ENCODE measurements at places on chromosomes 4 and X.

DNA sequence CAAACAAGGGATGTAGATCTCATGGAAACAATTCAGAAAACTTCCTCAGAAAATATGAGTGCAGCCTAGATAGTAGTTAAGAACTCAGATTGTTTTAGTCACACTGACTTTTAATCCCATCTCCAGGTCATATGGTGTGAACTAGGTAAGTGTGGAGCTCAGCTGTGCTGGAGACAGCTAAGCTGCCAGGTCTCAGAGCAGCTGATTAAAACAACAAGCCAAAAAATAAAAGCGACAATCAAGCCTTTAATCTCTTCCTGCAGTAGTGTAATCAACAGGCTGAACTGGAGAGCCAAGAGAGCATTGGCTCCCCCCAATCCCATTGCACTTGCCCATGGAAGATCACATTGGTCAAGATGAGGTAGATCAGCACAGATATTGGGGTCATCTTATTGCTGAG is 98.3 kb upstream of the ATOH1 start:
- DNase-seq = no peak

DNA sequence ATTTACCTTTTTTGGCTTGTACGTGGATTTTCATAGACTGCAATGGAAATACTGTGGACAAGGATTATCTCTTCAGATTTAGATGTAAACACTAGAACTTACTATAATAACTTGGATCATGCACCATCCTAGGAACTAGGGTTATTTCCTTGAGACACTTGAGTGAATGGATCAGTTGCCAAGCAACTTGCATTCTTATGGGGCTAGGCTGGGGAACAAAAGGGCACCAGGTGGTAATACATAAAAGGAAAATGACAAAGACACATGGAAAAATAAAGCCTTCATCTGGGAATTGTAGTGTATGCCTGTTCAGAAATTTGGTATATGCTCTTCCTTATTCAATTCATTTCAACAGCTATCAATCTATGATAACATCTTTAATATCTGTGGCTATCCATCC is 247.1 kb downstream of the SPRY1 start:
- no peak for DNase-seq

DNA sequence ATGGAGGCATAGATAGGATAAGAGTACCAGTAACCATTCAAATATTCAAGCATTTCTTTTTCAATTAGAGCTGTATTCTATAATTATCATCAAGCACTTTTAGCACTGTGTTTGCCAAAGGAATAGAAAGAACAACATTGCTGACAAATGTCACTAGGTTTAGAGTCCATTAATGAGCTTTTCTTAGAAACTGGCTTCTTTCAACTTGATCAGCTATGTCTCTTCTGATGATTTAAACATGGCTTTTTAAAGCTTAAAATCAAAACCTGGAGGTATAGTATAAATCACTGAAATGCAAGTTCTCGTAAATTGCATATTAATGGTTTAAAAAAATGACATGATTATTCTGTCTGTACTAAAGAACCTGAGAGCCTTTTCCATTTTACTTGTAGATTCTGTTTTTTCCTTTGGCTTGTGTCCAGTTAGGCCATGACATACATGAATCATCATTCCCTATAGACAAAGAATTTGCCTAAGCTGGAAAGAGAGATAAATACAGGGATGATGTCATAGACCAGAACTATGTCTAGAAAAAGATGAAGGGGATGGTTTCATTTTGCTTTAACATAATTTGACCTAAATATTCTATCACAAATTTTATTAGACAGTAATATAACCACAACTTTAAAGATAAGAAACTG is 340.1 kb upstream of the CTSO start:
- no peak for DNase-seq

- no peak for DNase-seq
Observed at GRCh38 chr4:102687982-102688433, 72.8 kb downstream of the MANBA start.

GRCh38 chrX:50202539-50202938 is 1.7 kb upstream of the AKAP4 start:
- no peak for DNase-seq

DNA sequence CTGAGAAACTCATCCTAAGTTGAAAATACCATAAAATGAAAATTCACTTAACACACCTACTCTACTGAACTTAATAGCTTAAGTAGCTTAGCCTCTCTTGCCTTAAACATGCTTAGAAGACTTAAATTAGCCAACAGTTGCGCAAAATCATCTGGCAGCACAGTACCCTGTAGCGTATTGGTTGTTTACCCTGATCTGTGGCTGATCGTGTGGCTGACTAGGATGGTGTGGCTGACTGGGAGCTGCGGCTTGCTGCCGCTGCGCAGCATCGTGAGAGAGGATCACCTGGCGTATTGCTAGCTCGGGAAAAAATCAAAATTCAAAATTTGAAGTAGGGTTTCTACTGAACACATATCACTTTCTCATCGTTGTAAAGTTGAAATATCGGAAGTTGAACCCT is 6.3 kb downstream of the RUFY3 start:
- no peak for DNase-seq

DNA sequence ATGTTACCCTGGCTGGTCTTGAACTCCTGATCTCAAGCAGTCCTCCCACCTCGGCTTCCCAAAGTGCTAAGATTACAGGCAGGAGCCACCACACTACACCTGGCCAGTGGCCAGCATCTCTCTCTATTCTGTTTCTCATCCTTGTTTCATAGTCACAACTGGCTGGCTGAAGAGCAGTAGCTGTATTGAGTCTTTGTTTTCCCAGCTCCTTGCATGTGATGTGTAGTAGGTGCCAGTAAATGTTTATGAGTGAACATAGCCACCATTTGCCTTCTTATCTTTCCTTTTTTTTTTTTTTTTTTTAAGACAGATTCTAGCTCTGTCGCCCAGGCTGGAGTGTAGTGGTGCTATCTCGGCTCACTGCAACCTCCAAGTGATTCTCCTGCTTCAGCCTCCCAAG is 23.6 kb downstream of the NUDT9 start:
- DNase-seq = no peak

- DNase-seq = no peak
Observed at GRCh38 chr4:6002492-6002833, 15.8 kb downstream of the C4orf50 start.

DNA sequence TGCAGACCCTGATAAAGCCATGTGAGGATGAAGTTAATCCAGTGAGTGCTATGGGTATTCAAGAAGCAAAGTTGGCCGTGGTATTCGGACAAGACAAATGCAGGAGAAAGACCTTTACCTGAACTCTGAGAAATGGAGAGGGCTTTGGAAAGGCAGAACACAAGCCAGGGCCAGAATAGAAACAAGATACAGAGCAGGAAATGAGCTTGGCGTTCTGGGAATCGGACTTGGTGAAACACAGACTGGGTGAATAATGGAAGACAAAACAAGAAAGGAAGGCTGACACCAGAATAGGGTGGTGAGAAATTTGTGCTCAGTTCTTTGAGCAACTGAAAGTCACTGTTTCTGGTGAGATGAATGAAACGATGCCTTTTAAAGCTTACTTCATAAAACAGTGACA is 83.3 kb downstream of the VEGFC start:
- no peak for DNase-seq

- no peak for DNase-seq
Observed at GRCh38 chr4:70849291-70849690, 9.6 kb upstream of the GRSF1 start.

- DNase-seq = no peak
Observed at GRCh38 chr4:140811429-140811828, 55.2 kb upstream of the TBC1D9 start.

- DNase-seq = no peak
Observed at GRCh38 chr4:105060628-105061027, 86.0 kb upstream of the TET2 start.

GRCh38 chrX:101657495-101657894 is 2.2 kb downstream of the ARMCX2 start:
- no peak for DNase-seq

GRCh38 chrX:15269120-15269519 is 763 bp downstream of the ASB9 start:
- DNase-seq = no peak

GRCh38 chr4:39369301-39369700 is 3.1 kb upstream of the RFC1 start:
- no peak for DNase-seq

- DNase-seq = no peak
Observed at GRCh38 chr4:38382520-38382919, 281.5 kb upstream of the KLF3 start.

GRCh38 chr4:152165846-152166245 is 370.0 kb downstream of the FBXW7 start:
- DNase-seq = no peak

- DNase-seq = no peak
Observed at GRCh38 chr4:168845897-168846296, 164.2 kb downstream of the CBR4 start.

DNA sequence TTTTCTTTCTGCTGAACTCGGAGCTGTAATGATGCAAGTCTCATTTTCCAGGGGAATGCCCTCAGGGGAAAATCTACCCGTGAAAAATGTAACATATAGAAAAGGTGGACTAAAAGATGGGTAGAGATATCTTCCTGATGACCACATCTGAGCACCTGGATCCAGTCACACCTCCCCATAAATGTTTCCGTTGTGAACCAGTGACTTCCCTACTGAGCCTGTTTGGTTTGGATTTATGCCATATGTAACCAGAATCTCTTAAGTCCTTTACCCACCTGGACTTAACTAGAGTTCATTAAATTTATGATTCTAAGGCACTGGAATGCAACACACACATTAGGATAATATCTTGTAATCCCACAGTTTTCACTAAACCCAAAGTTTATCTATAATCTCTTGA is 171.1 kb downstream of the ZNF330 start:
- DNase-seq = no peak

DNA sequence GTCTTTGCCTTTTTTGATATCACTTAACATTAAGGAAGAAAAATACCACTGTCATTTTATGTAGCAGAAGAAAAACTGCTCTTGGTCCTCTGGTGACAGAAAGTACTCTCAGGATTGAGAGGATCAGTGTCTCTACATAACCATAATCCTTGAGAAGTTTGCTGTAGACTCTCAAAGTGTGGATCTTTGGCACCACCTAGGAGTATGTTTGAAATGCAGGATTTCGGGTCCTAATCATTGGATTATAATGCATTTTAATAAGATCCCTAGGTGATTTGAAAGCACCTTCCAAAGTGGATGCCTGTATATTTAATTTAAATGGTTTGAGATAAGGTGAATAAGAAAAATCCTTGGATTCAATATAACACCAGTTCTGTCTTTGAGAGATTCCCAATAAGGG is 23.2 kb downstream of the MOB1B start:
- DNase-seq = no peak

GRCh38 chr4:169885893-169886292 is 128.1 kb upstream of the HPF1 start:
- DNase-seq = no peak

- no peak for DNase-seq
Observed at GRCh38 chr4:30912098-30912714, 192.0 kb downstream of the PCDH7 start.

DNA sequence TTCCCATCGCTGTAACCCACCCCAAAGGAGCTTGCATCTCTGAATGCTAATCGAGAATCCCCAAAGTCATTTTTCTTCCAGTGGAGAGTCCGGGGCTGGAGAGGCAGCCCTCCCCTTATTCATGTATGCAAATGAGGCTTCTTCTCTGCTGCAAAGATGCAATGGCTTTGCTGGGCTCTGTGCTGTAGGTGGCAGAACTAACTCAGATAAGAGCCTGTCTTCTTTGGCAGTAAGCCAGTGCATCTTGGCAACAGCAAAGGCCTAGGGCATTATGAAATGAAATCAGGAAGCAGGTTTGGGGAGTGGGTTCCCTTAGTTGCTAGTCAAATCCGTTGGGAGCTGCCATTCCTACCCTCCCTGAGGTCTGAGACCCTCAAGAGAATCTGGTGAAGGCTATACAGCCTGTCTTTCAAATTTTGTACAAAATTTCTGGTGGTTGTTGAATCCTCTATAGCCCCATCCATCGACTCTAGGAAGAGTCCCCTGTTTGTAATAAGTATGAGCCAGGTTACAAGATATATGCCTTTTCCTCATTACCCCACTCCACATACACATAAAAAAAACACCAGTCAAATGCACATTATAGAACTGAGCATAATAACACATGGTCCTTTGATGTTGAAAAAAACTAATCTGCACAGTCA is 290.6 kb upstream of the TAPT1 start:
- peak; percentile 34 for DNase-seq

DNA sequence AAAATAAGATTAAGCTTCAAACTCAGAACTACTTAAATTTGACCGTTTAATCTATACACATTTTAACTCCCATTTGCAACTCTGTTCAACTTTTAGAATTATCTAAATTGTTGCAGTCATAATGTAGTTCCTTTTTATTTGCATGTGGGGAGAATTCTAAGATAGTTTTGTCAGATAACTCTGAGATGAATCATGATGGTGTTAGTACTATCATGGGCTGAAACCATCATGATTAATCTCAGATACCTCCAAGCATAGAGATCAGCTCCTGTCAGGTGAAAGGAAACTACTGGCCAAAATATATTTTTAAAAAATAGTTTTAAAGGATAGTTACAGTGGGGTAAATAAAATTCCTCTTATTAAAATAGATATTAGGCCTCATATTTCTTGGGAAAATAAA is 39.0 kb downstream of the FBXO8 start:
- DNase-seq = no peak

DNA sequence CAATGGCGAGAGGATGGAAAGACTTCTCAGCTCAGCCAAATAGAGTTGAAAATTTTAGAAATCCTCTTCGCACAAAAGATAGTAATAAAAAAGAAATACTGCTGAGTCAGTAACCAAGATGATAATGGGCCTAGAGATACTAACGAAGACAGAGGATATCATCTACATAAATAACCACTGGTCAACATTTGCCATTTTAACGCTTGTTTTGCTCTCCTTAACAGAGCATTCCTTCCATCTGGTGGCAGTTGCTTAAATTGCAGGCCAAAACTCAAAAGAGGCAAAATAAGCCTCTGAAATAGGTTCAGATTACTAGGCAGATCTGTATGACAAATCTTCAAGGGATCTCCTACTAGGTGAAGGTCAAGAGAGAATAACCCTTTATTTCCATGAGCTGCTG is 51.7 kb upstream of the MCF2 start:
- DNase-seq = no peak

DNA sequence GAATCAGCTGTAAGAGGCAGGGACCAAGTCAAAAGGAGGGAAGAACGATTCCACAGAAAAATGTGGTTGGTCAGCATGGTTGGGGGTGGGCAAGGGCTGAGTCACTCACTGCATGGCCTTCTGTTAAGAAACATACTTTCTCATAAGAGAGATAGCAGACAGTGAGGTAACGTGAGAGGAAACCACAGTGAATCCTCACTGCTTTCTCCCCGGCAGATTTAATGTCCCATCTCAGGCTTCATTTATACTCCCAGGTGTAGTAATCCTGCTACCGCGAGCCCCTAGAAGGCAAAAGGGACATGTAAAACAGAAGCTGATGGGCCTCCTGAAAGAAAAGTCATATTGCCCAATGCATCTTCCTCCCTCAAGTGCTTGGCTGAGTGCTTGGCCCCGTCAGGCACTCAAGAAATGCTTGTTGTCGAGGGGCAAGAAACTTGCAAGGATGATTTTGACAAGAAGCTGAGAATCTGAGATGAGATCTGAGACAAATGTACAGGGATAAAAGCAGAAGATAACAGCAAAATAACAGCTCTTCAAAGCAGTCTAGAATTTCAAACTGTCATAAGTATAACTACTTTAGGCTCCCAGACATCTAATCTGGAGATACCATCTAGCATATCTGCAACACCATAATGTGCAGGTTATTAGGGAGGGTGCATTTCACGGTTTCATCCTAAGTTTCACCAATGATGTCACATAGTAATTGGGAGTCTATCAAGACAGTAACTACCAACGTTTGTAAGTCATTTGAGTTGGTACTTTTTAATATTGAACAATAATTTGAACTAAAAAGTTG is 40.2 kb downstream of the SH3KBP1 start:
- peak; percentile 27 for DNase-seq

Measured in right hindlimb (tissue), 1 donor.